ENCODE measurements at places on chromosomes 1 and 21. TPM values are rescaled to one million over a fixed set of nuclear protein-coding genes. Genes with fewer than 3 reads are reported as not detected.

DNA sequence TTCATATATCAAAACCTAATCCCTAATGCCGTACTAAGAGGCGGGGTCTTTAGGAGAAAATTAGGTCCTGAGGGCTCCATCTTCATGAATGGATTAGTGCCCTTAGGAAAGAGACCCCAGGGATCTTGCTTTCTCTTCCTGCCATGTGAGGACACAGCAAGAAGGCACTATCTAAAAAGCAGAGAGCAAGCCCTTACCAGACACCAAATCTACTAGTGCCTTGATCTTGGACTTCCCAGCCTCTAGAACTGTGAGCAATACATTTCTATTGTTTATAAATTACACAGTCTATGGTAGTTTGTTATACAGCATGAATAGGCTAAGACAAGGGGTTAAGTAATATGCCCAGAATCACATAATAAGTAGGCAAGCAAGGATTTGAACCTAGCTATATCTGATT lies 42.9 kb downstream of the STYXL2 start:
- no peak for DNase-seq

- DNase-seq, result no peak
Observed at GRCh38 chr1:33335020-33335419, 14.1 kb upstream of the A3GALT2 start.

DNA sequence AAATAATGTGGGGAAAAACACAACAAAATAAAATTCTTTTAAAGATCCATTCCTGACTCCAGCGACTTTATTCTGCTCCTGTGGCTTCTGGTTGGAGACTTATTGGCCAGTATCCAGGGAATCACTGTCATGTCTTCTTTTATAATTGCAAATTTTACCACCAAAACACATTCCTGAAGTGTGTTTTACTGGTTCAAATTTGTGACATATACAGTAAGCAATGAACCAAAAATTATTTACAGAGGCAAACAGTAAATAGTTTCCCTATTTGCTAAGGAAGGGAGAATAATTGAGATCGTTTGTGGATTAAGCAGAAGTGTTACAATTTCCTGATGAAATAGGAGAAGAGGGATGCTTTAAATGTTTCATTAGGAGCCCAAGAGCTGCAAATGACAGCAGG lies 118.7 kb downstream of the ZNF281 start:
- no peak for DNase-seq

DNA sequence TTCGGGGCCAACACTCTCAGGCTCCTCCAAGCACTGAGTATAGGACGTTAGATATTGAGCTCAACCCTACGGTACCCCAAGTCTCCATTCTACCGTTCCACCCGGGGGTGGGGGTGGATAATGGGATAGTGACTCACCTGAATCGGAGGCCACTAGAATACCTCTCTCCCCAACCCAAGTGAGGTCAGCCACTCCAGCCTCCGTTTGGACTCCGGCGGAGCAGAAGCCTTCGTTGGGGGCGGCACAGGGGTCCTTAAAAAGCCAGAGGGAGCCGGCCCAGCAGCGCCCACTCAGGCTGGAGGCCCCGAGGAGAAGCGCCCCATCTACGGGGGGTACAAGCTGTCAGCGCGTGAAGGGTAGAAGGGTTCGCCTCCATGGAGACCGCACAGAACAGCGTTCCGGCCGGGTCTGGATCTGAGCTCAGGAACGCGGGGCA lies 556 bp downstream of the WDR77 start:
- DNase-seq, result peak; percentile 33

- DNase-seq, result peak; percentile 61
Observed at GRCh38 chr1:152048416-152049009, 11.7 kb upstream of the S100A11 start.

DNA sequence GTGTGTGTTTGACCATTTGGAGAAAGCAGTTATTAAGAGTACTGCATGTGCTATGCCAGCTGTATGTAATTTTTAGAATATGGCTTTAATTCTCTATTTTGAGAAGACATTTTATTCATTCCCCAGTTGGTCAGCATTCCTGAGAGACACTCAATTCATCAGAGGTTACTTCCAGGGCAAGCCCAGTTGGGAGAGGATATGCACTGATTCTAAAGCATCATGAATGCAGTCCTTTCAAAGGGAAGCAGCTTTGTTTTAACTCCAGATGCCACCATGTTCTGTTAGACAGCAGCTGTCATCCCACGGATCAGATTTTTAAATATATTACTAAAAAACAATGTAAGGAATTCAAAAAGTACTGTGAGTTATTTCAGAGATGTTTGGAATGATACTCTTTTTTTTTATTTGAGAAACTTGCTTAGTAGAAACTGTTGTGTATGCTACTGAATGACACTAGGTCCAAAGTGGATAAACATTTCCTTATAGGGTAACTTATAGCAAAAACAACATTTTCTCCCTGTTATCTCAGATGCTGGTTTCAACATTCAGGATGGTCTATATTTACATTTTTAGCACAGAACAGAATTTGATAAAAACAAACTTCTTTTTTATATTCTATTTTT lies 149.5 kb upstream of the B3GALT2 start:
- DNase-seq, result no peak

DNA sequence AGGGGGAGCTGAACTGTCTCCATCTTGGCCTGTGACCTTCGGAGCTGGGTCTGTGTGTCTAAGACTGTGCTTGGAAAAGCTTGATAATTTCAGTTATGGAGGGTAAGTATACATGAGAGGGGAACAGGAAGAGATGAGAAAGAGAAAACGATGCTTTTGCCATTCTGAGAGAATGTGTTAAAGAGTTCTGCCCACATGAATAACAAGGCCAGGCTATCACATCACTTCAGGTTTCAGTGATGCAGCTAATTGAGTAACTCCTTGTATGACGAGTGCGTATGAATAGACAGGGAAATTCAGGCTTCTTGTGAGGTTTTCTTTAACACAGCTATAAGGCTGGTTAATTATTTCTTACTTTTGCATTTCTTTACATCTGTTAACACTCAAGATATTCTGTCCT lies 81.0 kb downstream of the PLPPR5 start:
- no peak for DNase-seq

- DNase-seq, result no peak
Observed at GRCh38 chr1:217620814-217621213, 10.1 kb downstream of the GPATCH2 start.

GRCh38 chr1:42848823-42849537 lies 2.6 kb downstream of the ZNF691 start:
- DNase-seq, result no peak

SLAMF1 gene
- total RNA-seq, result 39.8 TPM

HCRTR1 gene
- total RNA-seq, result not detected
